ENCODE measurements at places on chromosomes 13 and 19.

DNA sequence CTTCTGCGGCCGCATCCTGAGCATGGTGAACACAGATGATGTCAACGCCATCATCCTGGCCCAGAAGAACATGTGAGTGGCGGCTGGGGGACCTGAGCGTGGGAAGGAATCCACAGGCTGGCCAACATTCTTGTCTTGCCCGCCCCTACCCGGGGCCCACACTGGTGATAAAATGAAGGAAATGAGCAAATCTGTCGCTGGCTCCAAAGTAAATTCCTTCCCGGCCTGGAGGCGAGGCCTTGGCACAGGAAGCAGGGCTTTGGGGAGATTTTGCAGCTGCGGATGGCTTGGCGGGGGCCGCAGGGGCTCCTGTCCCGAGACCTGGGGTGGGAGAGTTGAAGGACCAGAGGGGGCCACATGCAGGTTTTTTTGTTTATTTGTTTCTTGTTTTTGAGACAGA, 4.4 kb downstream of the KXD1 start:
- no peak for DNase-seq

DNA sequence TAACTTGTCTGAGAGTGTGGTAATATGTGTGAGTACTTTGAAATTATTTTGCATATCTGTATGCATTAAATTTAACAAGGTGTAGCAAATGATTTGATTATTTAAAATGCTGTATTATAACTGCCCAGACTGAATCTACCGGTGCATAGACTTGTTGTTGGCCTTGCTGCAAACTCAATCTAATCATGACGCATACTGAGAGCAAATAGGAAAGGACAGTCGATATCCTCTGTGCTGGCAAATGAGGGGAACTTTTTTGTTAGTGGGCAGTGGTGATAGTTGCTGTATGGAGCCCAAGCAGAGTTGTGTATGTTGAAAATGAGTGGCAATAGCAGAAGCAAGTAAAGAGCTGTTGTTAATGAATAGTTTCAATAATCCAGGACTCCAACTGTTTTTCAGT, 127.4 kb downstream of the LMO7 start:
- no peak for DNase-seq

DNA sequence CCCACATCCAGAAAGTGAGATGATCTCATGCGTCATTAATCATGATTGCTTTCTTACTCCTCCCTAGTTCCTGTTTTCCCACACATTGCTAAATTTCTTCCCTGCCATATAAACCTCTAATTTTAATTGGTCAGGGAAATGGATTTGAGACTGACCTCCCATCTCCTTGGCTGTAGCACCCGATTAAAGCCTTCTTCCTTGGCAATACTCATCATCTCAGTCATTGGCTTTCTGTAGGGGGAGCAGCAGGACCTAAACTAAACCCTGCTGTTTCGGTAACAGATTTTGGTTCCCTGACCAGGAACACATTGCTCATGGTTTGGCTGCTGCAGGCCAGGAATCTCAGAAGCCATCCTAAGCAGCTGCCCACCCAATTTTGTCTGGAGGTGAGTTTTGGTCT, 61.7 kb downstream of the SPRYD7 start:
- DNase-seq, result no peak

GRCh38 chr19:13788991-13789390, 6.3 kb upstream of the ZSWIM4 start:
- DNase-seq, result no peak

GRCh38 chr13:113117335-113117872, 5.2 kb upstream of the F10 start:
- no peak for DNase-seq

GRCh38 chr13:99067159-99067985, 89.5 kb upstream of the DOCK9 start:
- DNase-seq, result no peak

DNA sequence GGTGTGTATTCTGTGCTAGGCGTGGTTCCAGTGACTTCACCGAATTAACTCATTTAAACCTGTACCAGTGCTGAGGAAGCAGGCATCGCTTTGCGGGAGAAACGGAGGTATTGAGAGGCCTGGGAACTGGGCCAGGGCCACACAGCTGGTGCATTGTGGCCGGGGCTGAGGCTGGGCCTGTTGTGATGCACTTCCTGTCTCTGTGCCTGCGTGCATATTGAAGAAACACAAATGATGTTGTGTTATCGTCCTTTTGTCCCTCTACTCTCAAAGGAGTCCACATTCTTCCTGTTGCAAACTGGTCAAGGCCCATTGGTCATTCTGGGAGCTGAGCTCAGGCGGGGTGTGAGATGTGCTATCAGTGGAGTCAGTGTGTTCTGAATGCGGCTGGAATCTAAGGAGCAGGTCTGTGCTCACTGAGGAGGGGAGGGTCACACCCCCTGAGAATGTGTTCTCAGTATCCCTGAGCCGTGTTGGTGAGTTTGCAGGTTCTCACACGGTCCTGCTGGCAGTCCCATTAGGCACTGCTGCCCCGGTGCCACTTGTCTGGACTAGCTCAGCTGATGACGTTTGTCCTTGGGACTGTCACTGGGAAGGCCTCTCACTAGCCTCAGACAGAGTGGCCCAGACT, 62.1 kb downstream of the ARHGEF7 start:
- DNase-seq, result no peak

DNA sequence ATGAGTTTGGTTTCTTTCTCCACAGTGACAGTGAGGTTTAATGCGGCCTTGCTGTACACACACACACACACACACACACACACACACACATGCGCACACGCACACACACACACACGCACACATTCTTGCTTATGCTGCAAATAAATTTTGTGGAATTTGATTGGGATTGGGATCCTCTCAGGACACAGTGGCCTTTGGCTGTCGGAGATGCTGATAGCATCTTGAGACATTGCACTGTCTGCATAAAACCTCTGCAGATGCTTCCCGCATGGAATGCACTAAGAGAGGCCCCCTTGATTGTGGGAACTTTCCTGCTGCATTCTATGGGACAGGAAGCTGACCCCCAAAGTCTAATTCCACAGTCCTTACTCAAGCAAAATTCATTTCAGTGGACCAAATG, 145.6 kb downstream of the FLT1 start:
- no peak for DNase-seq

DNA sequence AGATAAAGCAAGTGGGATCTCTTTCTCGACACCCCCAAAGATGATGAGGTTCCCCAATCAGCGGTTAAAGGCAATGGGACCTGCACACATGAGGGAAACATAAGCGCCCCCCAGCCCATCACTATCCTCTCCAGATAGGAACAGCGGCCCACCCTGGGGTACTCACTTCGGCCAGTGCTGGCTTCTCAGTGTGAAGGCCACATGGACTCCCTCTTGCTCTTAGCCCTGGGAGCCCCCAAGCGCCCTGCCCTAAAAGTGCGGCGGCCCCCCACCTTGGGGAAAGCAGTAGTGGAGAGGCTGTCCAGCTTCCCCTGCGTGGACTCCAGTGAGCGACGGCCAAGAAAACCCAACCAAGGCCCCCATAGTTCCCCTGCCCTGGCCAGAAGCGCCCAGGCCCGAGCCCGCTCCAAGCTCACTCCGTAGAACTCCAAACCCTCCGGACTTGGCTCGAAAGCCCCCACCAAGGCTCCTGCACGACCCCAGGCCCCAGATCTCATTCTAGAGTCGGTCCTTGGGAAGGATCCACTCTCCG, 1.0 kb downstream of the CACNA1A start:
- DNase-seq, result no peak

DNA sequence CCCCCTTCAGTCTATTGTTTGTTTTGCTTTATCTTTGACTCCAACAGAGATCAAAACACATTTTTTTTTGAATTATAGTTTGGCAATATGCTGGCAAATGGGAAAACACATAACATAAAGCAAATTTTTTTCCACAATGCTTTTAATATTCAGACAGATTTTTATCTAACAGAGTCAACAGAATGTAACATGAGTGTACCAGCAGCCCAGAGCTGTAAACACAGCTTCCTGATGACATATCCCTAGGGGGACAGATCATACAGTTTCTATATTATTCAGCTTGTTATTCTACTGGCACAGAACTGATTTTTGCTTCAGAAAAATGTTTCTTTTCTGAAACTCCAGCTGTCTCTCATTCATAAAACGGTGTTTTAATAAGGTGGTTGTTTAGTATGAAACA, 168.8 kb downstream of the OLFM4 start:
- no peak for DNase-seq

DNA sequence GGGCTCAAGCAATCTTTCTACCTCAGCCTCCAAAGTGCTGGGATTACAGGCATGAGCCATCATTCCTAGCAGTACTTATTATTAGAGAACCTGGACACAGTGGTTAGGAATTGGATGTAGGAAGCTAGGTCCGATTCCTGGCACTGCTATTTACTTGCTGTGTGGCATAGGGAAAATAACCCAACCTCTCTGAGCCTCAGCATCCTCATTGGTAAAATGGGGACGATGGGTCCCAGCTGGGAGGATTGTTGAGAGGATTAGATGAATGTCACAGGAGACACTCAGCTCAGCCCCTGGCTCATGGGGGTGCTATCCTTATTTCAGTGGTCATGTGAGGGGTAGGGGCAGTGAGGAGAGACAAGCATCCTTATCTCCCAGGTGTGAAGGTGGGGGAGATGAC, 6.8 kb upstream of the PEPD start:
- DNase-seq, result no peak

DNA sequence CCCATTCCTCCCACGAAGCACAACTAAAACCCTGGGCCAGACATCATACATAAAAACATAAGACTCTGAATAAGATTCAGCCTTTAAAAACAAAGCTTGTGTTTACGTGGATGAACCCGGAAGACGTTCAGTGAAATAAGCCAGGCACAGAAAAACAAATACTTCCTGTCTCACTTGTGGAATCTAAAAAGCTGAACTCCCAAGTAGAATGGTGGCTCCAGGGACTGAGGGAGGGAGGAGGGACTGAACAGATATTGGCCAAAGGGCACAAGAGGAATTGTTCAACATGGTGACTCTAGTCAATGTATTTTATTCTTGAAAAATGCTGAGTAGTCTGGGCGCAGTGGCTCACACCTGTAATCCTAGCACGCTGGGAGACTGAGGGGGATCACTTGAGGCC, 35.7 kb upstream of the TPM4 start:
- DNase-seq, result no peak

DNA sequence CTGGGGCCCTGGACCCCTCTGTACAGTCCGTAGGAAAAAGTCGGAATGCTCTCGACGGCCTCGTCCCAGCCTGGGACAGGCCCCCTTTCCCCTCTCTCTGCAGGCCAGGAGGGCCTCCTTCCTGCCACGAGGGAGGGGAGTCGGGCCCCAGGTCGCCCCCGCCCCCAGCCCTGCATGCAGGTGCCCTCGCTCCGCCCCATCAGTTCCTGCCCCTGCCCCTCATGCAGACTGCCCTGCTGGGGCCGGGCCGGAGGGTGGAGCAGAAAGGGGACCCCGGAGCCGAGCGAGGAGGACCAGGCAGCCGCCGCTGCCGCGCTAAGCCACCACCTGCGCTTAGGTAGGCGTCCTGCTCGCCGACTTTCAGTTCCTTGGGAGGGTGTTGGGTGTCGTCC, 7.3 kb downstream of the LYL1 start:
- no peak for DNase-seq

- DNase-seq, result no peak
Observed at GRCh38 chr19:3148503-3148902, 12.7 kb downstream of the GNA15 start.

- no peak for DNase-seq
Observed at GRCh38 chr13:46613409-46614049, 60.6 kb downstream of the LRCH1 start.

DNA sequence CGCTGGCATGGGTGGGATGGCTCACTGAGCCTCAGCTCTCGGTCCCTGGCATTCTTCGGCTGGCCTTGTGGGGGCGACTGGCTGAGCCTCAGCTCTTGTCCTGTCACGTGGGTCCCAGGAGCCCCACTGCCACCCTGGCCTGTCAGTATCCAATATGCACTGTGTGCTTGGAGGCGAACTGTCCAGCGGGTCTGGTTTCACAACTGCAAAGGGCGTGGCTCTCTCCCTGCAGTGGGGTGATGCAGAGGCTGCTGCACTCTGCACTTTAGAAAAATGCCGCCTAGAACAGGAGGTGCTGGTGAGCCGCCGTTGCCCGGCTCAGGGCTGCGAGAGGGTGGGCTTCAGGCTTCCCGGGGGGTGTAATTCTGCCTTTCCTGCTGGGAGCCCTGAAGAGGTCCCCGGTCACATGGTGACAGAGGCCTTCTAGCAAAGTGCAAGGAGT, 17.0 kb upstream of the TMEM255B start:
- no peak for DNase-seq

Measured in stimulated activated CD4-positive, alpha-beta T cell treated with anti-CD3 and anti-CD28 coated beads, Interleukin-2, amount 100 ng/mL, for 48 hours (primary cell).